Left cardiac atrium (tissue), 4 donors: ENCODE measurements at places on chromosomes 13 and 19.

- no peak for DNase-seq
Observed at GRCh38 chr19:16895467-16896145, 6.8 kb downstream of the F2RL3 start.

DNA sequence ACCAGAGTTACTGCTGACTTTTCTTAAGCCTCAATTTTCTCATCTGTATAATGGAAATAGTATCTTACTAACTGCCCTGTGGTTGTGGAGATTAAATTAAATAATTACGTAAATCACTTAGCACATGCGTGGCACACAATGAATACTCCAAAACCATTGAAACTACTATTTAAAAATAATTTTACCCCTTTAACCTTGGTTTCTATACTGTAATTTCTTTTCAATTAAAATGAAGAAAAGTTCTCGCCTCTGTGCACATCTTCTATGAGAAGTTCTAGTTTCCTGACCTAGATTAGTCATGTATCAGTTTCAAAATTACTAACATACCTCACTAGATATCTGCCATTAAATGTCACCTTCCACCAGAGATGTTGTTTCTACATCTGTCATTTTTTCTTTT, 5.7 kb downstream of the SLITRK1 start:
- DNase-seq = no peak

DNA sequence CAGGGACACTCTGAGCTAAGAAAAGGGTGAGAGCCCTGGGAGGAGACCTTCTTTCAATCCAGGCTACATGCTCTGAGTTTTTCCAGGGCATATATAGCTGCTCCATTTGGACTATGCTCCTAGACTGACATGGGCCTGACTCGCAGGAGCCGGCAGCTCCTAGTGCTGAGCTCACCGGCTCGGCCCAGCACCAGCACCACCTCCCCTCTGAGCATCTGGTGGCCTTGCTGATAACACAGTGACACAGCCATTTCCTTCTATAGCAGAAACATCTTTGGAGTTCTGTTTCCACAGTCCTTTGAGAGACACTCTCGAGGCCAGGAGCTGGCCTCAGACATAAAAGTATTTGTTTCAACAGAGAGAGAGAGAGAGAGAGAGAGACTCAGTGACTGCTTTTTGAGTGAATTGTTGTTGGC, 184.9 kb downstream of the TM9SF2 start:
- DNase-seq = peak; percentile 38

DNA sequence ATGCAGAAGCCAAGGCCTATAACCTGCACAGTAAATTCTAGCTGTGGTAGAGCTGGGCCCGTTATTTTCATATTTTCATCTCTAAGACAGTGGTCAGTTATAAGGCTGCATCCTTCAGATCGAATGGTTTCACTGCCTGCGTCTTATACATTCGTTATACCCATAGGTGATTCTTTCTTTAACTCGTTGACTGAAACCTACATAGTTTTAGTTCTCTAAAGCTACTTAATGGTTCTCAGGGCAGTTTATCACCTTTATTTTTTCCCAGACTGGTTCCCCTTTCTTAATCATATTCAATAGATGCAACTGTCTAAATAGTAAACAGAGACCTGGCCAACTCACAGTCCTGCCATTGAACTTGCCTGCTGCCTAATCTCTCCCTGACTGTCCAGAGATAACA, 615.3 kb upstream of the SLITRK1 start:
- DNase-seq = no peak

- DNase-seq = no peak
Observed at GRCh38 chr13:46554951-46555350, 2.0 kb downstream of the LRCH1 start.

GRCh38 chr19:19145684-19146608, 7.7 kb upstream of the TMEM161A start:
- peak; percentile 80 for DNase-seq

- no peak for DNase-seq
Observed at GRCh38 chr19:13705928-13706447, 58.3 kb upstream of the MRI1 start.

GRCh38 chr19:40235238-40236025, 8.9 kb upstream of the CCNP start:
- DNase-seq = no peak

DNA sequence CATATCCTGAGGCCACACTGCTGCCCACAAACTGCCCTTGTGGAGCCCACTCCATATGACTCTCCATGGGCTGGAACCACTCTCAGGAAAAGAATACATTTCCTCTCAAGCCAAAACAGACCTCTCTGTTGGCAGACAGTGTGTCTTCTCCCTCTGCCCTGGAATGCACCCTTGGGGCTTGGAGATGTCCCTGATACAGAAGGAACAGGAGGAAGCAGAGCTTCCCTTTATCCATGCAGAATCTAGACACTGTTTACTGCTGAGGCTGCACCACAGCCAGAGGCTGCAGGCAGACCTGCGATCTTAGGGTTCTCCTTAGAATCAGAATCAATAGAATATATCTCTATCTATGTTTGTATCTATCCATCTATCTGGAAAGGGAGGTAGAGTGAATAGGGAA, 26.8 kb upstream of the CYP4F8 start:
- DNase-seq = no peak

- DNase-seq = no peak
Observed at GRCh38 chr19:30089086-30089665, 147.1 kb downstream of the URI1 start.

GRCh38 chr19:900043-900301, 6.7 kb downstream of the RNU6-9 start:
- no peak for DNase-seq

DNA sequence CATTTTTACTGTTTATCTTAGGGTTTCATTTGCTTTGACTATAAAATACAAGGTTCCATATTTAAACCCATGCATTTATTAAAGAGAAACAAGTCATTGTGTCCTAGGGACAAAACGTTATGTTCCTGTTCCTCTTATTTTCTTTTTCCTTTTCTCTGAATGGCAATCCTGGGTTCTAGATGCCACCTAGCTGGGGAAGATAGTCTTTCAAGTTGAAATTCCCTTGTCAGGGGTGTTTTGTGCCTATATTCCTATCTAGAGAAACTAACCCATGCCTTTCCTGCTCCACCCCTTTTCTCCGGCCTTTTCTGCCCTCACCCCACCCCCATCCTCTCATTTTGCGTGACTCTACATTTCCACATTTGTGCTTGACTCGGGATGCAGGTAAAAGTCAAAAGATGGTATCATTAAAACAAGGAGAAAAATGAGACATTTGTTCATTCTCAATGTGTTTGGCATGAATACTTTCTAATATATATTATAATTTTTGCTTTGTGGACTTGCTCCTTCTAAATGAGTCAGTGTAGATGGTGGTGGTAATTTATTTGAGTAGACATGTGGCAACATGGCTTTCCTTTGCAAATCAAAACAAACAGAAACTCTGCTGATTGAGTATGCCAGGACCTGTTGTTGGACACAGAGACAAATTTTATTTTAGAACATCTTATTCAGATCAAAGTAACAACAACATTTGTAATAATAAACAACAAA, 26.8 kb upstream of the STARD13 start:
- DNase-seq = no peak

- no peak for DNase-seq
Observed at GRCh38 chr13:24921003-24921402, 157.0 kb downstream of the RNF17 start.

DNA sequence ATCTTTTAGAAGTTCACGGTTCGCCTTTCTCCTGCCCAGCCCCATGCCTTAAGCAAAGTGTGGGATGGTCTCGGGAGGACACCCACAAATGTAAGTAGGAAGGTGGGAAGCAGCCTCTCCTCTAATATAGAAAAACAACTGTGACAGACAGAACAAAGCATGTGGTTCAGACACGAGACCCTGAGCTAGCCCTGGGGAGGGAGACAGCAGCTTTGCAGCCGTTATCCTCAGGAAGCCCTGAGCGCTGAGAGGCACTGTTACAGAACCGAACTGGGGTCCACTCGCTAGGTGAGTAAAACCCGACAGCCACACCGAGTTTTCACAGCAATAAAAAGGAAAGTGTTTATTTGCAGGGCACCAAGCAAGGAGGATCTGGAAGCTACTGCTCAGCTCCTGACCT, 210.6 kb downstream of the UQCRFS1 start:
- no peak for DNase-seq

- no peak for DNase-seq
Observed at GRCh38 chr13:86881390-86881789, 789.8 kb upstream of the SLITRK5 start.

- no peak for DNase-seq
Observed at GRCh38 chr13:60134376-60134775, 29.4 kb downstream of the DIAPH3 start.

DNA sequence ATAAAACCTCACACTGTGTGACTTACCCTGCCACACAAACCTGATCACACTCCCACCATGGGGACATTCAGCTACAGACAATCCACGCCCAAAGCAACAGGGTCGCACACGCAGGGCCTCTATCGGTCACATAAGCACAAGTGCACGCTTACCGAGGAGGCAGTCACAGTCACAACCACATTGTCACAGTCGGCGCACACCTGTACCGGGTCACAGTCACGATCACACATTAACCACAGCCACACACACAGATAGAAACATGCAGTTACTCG, 579 bp downstream of the ZNF566 start:
- DNase-seq = peak; percentile 28

GRCh38 chr13:60924856-60925255, 490.8 kb downstream of the PCDH20 start:
- no peak for DNase-seq

GRCh38 chr13:80359778-80360452, 19.0 kb upstream of the SPRY2 start:
- no peak for DNase-seq

DNA sequence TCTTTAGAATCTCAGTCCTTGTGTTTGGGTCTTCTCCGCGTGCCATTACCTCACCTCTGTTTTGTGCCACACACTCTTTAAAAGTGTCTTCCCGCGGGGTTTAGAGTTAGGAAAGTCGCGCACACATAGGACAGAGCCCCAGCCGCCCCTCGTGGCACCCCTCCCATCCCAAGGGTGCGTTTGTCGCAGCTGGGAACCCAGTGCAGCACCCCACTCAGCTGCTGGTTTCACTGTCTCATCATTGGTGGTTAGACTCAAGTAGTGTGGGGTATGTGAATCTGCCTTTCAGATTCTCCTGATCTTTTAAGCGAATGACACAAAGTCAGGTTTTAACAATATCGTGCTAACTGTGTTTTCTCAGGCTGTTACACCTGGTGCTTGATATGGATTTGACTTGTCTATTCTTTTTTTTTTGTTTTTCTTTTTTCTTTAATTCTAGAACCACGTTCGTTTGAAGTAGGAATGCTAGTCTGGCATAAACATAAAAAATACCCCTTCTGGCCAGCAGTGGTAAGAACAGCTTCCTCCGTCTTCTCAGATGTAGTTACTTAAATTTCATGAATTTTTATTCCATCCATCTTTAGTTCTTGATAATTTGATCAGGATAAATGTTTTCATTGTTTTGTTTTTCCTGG, 19.5 kb upstream of the NDUFS7 start:
- DNase-seq = no peak

- DNase-seq = peak; percentile 68
Observed at GRCh38 chr19:11375143-11375948, 880 bp downstream of the SWSAP1 start.
